ENCODE measurements at places on chromosomes 16 and 17. TPM values are rescaled to one million over a fixed set of nuclear protein-coding genes. Genes with fewer than 3 reads are reported as not detected.

- DNase-seq = peak; percentile 59
These were observed 664 bp downstream of the HBQ1 start for GRCh38 chr16:180681-181564.

DNA sequence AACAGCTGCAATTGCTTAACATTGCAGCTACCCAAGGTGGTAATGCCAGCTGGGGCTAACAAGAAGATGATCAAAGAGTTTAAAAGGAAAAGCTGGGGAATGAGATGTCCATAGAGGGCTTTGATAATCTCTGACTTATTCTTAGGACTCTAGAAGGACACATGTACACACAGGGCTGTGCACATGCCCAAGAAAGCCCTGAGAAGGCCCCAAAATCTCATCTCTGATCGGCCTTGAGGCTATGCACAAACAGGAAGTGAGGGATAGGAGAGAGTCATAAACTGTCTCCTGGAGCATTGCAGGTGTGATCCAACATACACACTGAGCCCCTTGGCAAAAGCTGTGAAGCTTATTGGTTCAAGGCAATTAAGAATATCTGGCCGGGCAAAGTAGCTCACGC lies 17.2 kb upstream of the RABEP1 start:
- DNase-seq = no peak

DNA sequence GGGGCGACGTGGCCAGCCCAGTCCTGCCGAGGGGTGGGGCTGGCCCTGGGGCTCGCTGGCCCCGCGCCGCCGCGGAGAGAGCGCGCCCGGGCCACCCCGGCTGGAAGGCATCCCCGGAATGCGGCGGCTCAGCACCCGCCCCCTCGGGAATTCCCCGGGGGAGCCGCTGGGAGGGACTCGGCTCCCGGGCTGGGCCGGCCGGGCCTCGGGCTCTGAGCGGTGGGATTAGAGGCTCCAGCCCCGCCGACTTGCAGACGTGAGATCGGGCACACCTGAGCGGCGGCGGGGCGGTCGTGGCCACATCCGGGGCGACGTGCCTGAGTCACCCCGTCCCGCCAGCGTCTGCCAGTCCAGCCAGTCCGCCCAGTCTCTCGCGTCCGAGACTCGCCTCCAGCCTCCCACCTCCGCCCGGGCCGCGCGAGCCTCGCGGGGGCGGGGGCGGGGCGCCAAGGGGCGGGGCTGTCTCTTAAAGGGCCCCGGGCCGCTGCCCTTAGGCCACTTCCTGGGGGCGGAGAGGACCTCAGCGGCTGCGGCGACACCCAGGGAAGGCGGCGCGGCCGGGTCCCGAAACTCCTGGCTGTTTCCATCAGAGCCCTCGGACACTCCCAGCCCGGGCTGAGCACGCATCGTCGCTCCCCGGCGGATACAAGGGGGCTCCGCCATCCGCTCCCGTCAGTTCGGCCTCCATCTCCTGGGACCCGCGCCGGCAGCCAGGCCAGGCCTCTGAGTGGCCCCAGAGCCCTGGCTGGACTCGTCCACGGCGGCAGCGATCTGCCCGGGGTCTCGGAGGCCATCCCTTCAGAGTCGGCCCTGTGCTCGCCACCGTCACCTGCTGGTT lies at the start of gene KCTD11:
Gene KCTD11 (plus strand): TSS at position 498 of the 838 bp plus-strand sequence.
- DNase-seq = peak; percentile 94

The CA7 gene
- polyA plus RNA-seq = 45.9 TPM

- no peak for DNase-seq
These were observed 39.3 kb downstream of the ENGASE start for GRCh38 chr17:79113699-79114457.

The RASD1 gene
- polyA plus RNA-seq = 11.4 TPM

The NPB gene
- 1.8 TPM for polyA plus RNA-seq

- DNase-seq = no peak
These were observed 36.5 kb upstream of the SIAH1 start for GRCh38 chr16:48421741-48422140.

DNA sequence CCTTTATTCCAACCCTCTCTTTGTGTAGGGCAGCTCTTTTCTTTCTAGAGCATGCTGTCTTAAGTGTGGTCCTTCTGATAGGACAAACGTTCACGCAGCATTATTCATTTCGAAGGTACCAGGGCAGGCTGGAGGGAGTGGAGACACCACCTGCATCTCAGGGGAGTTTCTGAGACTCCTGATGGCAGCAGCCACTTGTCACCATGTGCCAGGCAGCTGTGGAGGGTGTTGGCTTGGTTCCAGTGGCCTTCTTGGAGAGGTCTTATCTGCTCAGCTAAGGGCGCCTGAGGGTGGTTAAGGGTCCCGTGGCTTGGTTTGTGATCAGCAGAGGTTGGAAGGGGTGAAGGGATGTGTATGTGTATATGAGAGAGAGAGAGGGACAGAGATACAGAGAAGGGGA lies 257.1 kb upstream of the EEF2KMT start:
- DNase-seq = no peak

The ACE gene
- 49.6 TPM for polyA plus RNA-seq

DNA sequence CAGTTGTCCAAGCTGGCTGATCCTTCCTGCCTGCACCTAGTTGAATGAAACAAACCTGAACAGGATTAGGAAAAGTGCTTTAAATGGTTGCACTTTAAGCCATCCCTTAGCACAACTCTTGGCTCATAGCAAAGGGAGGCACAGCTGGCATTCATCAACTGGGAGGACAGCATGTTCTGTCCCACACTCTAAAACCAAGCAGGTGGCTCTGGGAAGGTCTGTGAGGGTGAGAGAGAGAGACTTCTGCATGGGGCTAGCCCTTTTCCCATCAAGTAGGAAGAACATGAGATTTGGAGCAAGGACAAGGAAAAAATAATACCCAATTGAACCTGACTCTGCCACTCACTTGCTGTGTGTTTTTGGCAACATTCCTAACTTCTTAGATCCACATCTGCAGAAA lies 140.9 kb upstream of the CCL2 start:
- no peak for DNase-seq

GRCh38 chr17:27473190-27473747 lies 17.0 kb downstream of the KSR1 start:
- no peak for DNase-seq

The DPEP3 gene
- polyA plus RNA-seq = 0.27 TPM

DNA sequence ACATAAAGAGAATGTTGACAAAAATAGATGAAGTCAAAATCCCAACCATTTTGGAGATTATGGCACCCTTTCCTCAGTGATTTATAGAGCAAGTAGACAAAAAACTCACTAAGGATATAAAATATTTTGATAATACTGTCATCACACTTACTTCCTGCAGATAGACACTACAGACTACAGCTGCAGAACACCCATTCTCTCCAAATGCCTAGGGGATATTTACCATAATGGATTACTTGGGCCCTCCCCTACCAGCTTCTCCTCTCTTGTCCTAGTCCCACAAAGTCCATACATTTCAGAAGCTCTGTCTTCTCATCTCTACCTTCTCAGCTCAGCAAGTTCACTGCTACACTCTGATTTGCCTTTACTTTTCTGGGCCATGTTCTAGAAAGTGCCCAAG lies 37.2 kb upstream of the CCNF start:
- no peak for DNase-seq

GRCh38 chr17:69300222-69300621 lies 26.7 kb downstream of the ABCA5 start:
- DNase-seq = no peak

DNA sequence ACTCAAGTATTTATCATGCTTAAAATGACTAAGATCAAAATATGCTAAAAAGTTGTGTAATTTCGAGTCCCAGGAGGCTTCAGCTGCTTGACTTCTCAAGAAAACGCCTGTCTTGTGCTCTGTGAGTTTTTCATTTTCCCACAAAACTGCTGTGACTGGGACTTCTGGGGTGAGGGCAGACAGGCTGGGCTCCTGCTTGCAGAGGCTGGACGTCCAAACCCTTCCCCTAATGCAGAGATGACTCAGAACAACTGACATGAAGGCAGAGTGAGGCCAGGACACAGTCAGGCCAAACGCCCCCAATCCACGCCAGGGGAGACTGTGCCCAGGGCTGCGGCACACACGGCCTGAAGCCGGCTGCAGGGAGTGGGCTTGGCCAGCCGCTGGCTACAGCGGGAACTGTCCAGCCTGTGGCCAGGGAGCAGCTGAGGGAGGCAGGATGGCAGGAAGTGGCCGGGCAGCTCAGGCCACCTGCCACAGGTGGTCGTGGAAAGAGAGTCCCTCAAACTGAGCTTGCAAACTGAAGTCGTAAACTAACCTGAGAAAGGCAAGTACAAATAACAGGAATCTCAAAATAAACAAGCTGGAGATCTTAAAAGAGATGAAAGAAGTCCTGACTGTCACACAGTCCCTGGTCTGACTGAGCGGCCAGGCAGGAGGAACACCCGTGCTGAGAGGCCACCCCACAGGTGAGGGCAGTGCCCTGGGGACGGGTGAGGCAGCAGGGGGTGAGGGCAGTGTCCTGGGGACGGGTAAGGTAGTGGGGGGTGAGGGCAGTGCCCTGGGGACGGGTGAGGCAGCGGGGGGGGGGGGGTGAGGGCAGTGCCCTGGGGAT lies 21.3 kb upstream of the HEXD start:
- no peak for DNase-seq

The CLEC3A gene
- polyA plus RNA-seq = not detected

DNA sequence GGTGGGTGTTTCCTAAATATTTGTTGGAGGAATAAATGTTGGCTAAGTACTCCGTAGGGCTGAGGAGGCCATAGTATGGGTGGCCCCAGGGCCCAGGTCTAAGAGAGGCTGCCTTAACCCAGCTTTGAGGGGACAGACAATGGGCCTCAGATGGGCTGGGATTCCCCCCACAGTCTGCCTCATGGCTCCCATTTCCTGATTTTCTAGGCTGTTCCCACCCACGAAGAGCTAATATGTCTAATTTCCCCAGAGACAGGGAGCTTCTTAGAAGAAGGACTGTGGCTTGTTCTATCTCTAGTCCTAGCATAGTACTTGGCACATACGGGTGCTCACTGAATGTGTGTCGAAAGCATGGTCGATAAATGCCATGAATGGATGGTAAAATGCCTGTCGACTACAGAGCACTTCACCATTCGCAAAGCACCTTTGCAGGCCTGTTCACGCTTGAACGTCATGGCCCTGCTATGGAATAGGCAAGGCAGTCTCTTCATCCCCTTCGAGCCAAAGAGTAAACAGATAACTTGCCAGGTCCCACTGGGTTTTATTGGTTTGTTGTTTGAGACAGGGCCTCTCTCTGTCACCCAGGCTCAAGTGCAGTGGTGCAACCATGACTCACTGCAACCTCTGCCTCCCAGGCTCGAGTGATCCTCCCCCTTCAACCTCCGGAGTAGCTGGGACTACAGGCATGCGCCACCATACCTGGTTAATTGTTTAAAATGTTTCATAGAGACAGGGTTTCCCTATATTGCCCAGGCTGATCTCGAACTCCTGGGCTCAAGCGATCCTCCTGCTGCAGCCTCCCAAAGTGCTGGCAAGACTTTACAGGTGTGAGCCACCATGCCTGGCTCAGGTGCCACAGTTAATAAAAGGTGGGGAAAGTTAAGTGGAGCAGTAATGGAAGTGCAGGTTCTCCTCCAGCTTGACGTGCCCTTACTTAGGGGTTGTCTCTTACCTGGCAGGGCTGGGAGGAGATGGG lies 9.7 kb downstream of the CHAD start:
- peak; percentile 66 for DNase-seq

GRCh38 chr17:77622647-77623046 lies 335.9 kb upstream of the TNRC6C start:
- no peak for DNase-seq

DNA sequence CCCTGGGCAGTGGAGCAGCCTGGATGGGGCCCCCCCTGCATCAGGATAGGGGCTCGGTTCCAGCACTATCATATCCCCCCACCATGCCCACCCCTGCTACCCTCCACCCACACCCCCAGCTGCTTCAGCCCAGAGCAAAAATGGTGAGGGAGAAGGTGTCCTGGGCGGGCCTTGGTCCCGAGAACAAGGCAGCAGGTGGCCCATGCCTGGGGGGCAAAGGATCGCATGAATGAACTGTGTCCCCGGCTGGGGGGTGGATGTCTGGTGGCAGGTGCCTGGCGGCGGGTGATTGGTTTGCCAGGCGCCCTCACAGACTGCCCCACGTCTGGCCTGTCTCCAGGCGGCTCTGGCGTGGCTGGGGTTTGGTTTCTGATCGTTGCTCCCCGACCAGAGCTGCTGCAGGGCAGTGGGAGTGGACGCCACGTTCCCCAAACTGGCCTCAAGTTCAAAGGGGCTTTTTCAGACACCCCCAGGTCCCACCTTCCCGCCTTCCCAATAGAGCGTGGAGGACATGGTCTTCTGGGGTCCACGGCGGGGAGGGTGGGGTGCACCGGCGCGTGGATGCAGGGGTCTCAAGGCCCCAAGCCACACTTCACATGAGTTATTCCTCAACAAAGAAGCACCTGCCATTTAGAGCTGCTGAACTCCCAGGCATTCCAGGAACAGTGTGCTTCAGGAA lies 12.6 kb downstream of the UTS2R start:
- DNase-seq = no peak

- DNase-seq = no peak
These were observed 15.4 kb upstream of the HSBP1 start for GRCh38 chr16:83792391-83792790.

GRCh38 chr16:67245186-67245585 lies 2.1 kb downstream of the FHOD1 start:
- no peak for DNase-seq

- DNase-seq = peak; percentile 29
These were observed 237.0 kb downstream of the SOX9 start for GRCh38 chr17:72357764-72358365.

DNA sequence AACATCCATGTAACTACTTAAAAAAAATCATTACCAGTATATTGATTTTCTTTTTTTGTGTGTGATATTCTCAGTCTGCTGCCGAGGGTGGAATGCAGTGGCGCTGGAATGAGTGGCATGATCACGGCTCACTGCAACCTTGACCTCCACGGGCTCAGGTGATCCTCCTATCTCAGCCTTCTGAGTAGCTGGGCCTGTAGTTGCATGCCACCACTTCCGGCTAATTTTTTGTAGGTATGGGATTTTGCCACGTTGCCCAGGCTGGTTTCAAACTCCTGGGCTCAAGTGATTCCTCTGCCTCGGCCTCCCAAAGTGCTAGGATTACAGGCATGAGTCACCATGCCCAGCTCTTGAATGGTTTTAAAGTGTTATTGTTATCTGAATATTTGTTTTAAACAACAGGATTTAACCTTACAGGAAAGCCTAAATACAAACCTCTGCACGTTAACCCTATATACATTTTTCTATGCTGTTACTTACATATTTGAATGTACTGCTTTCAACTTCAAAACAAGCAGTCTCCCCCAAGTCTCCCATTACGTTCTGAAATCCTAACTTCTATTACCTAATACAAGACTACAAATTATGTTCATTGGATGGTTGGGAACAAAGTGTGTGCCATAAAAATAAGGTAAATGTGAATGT lies 61.7 kb downstream of the KPNA2 start:
- no peak for DNase-seq

The MT1A gene
- 240 TPM for polyA plus RNA-seq

- DNase-seq = no peak
These were observed 16.6 kb upstream of the TERF2 start for GRCh38 chr16:69402439-69402838.

GRCh38 chr16:70597135-70597835 lies 49.1 kb upstream of the IL34 start:
- no peak for DNase-seq
